ENCODE measurements at places on chromosomes 1 and 21.

DNA sequence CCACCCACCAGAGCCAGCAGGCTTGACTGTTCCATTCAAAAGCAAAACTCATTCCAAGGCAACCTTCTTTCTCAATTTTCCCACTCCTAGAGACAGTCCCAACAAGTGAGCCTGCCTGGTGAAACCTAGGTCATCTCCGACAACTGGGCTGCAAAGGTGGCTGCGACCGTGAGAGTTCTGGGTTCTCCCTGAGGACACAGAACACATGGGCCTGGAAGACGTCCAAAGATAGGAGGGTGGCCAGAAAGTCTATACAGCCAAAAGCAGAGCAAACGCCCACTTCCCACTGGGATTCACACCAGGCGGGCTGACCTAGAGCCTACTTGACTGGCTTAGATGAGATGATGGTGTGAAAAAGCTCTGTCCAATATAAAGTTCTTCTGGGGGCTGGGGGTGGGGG is 90.2 kb upstream of the GRIK3 start:
- DNase-seq: no peak

DNA sequence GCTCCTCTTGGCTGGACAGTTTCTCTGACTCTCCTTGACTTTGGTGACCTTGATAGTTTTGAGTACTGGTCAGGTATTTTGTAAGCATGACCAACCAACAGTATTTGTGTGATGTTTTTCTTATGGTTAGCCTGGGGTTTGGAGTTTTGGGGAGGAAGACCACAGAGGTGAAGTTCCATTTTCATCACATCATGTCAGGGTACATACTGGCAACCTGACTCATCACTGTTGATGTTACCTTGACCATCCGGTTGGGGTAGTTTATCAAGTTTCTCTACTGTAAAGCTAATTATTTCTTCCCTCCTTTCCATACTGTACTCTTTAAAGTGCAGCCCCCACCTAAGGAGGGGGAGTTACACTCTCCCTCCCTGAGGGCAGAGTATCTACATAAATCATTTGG is 13.4 kb downstream of the OSCP1 start:
- no peak for DNase-seq

DNA sequence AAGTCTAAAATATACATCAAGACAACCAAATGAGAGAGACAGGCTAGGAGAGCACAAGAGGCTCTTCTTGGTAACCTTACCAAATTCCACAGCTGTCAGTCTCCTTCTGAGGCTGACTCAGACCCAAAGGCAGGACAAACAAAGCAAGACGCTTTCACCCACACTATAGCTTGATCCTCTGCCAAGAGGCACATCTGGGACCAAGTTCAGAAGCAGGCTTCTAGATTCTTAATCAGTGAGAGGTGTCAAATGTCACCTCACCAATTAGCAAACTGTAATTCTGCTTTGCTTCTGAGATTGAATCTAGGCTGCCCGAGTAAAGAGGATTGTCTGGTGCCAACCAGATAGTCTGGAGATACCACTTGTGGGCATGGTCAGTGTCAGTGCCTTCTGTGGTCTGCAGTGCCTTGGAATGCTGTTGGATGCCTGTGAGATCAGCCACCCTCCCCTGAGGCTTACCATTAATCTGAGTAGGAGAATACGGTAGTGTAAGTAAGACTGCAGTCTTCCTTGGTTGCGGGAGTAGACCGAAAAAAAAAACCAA is 151.0 kb downstream of the FMN2 start:
- DNase-seq: no peak

GRCh38 chr1:219340796-219341195 is 167.1 kb downstream of the LYPLAL1 start:
- no peak for DNase-seq

DNA sequence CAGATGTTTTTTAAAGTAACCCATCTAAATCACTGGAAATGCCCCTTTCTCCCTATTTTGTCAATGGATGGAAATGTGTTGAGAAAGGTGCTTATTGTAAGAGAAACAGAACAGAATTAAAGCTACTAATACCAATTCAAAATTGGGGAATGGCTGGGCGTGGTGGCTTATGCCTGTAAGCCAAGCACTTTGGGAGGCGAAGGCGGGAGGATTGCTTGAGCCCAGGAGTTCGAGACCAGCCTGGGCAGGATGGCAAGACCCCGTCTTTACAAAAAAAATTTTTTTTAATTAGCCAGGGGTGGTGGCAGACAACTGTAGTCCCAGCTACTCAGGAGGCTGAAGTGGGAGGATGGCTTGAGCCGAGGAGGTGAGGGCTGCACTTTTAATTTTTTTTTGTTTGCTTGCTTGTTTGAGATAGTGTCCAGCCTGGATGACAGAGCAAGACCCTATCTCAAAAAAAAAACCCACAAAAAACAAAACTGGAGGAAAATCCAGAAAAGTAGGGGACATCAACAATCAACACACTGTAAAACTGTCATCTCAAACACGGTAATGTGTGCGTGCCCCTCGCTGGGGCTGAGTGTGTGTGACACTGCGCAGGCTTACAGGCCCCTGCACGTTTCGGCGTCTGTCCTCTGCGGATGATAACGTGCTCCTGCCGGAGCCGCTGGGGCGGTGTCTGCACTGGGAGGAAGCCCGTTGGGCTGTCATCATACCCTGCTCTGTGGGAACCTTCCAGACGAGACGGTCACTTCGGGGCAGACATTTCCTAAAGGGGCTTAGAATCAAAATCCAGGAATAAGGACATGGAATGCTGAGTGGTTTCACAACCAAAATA is 11.6 kb upstream of the POFUT2 start:
- no peak for DNase-seq

- DNase-seq: peak; percentile 69
Measured at GRCh38 chr1:199691540-199691939, 336.0 kb upstream of the NR5A2 start.

All from SW480 (cell line).